CD4-positive, CD25-positive, alpha-beta regulatory T cell (primary cell): ENCODE measurements at places on chromosomes 12 and 14.

DNA sequence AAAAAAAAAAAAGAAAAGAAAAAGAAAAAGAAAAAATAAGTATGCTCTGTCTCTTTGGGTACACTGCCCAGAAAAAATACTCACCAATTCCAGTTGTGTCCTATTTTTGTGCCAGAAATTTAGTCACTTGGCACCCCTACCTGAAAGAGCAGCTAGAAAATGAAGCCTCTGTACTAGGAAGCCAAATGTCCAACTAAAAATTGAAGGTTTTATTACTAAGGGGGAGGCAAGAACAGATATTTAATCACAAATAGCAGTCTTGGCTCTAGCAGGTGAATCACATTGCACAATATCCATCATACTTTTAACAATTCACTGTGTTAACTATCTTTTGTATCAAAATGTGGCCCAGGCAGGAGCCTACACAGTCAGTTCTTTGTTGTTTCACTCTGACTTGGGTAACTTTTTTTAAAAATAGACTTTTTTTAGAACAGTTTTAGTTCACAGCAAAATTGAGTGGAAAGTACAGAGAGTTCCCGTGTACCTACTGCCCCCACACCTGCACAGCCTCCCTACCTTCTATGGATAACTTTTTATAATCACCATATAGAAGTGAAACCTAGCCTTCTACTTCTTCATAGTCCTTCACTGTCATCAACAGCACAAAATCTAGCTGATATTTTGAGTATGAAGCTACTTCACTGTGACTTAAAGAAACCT, 87.1 kb upstream of the ATF7IP start:
- no peak for DNase-seq

DNA sequence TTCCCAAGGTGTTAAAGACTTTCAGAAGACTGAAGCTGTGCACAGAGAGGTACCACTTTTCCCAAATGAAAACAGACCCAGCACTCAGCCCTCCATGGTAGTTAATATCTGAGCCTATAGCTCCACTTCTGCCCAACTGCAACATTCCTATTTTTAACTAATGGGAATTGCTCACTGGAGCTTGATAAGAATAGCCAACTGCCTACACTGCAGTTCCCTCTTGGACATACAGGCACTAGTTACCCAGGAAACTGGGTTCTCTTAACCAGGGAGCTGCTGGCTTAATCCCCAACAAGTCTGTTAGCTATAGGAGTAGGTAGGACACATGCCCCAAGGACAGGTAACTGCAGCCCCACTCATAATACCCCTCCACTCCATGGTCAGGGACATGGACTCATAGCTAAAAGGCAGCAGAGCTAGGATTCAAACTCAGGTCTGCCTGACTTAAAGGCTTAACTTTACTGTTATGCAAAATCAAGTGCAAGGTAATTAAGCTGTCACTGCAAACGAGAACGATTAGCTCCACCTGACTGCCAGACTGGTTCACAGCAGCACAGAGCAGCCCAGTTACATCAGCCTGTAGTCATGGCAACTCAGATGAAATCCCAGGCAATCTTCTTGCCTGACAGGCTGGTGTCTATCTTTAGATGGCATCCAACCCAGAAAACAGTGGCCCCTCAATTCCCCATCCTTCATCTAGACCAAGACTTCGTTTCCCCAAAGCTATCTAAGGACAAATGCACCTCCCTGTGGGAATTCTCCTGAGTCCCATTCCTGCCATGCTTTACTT, 77.1 kb upstream of the ACTN1 start:
- peak; percentile 13 for DNase-seq

- DNase-seq: peak; percentile 72
Measured at GRCh38 chr14:92651758-92652406, 96.5 kb downstream of the LGMN start.

DNA sequence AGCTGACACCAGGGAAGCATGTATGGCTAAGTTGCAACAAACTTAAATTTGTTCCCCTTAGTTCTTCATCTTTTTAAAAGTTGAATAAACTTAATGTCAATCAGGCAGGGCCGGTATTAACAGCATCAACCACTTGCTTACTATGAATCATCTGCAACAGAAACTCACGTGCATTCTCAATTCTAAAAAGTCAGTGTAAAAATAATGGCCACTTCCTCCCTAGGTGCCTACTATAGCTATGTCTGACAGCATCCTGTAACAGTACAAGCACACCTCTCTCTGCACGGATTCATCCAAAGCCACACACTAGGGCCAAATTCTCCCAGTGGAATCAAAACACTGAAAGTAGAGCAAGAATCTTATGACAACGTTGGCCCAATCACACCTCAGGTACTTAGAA, 48.6 kb downstream of the PPP1R36 start:
- DNase-seq: no peak

GRCh38 chr12:119669744-119670472, 2.0 kb downstream of the PRKAB1 start:
- no peak for DNase-seq

- peak; percentile 70 for DNase-seq
Measured at GRCh38 chr14:74401504-74402241, 24.3 kb downstream of the SYNDIG1L start.

DNA sequence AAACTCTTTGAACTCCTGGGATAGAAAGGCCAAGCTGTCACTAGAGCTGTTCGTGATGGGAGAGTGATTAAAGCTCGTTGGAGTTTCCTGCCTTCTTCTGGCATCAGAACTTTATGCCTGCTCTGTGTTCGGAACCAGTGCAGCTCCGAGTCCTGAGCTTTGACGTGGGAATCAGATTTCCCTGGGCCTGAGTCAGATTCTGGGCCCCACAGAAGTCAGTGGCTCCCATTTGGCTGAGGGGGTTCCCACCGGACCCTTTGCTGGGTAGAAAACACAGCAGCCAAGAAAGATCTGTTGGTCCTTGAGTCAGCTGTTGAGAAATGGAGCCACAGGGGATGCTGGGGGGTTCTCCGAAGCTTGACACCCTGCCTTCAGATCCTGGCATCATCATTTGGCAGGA, 238.0 kb downstream of the CHST11 start:
- no peak for DNase-seq

DNA sequence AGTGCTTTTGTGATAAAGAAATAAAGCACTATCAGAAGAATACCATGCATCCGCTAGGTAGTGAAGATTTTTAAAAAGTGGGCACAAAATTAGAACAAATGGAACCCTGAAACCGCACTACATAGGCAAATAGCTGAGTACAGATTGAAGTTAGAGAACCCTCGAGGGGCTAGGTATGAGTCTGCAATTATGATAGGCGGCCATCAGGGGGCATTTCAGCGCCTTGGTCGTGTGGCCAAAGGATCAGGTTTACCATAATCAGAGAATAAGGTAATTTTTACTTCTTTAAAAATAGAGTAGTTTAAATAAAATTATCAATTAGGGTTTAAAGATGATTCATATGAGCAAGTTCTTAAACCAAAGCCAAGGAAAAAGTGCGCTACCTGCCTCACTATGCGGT, 129.8 kb downstream of the TMX1 start:
- no peak for DNase-seq

DNA sequence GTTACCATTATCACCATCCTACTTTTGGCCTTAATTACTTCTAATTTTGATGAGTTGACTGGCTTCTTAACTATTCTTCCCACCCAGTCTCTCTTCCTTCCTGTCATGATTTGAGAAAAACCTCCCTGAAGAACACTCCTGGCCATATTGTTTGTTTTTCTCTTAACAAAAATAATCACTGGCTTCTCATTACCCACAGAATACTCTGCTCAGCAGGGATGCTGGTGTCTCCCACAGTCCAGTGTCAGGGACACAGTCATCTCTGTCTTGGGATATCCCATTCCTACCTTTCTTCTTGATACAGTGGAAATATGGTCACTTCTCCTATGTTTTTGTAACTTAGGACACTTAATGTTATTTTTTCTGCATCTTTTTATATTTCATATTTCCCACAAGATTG, 103.7 kb downstream of the SRGAP1 start:
- no peak for DNase-seq

DNA sequence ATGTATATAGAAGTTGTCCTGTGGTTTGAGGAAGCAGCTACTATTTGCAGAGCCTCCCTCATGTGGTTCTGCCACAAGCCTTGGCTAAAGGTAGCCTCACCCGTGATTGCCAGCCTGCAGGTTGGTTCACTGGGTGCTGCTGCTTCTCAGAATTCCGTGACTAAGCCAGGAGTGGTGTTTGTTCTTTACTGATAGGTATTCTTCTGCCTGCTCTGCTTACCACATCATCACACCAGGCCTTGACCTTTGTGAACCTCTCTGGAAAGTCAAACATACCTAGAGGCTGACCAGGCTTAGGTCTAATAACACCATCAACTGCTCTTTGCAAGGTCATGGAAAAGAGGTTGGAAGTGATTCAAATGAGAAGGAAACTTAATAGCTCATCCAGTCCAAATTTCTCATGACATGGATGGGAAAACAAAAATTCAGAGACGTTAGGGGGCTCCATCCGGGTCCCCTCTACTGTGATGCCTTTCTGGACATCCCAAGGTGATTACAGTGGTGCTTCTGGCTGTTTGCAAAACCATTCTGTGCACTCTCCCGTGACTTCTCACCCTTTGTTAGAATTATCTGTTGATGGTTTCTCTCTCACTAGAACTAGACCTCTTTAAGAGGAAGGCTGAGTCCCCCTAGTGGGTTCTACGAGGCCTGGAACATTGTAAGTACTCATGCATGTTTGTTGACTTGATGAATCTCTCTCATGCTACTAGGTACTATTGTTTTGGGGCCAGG, 8.5 kb upstream of the SOCS2 start:
- DNase-seq: no peak

DNA sequence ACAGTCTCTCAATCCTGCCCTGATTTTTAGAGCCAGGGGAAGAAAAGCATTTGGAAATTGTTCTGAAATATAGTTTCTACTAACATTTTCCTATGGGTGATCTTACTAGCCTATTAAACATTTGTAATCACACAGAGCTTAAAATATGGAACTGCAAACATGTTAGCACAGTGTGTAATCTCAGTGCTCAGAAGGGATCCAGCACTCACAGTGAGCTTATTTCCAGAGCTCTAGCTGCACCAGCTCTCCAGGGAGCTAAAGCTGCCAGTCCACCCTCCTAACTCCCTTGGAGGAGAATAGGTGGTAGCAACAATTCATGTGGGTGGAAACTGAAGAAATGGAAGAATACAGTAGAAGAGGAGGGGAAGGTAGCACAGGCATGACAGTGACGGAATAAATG, 64.9 kb upstream of the SYT1 start:
- no peak for DNase-seq

DNA sequence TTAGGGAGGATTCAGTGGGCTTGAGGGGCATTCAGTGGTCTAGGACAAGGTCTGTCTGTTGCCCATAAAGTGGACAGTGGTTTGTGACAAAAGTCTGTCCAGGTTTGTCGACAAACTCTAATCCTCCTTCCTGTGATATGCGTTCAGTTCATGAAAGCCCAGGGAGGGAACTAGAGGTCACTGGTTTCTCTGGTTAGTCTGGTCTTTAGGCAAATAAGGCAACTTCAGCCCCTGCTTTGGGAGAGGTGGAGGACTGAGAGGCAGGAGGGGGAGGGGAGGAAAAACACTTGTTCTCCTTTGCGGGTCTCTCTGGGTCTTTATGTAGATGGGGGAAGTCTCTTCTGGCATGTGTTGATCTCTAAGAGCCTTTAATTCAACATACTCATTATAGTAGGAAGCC, 235.1 kb upstream of the PWP1 start:
- no peak for DNase-seq

- no peak for DNase-seq
Measured at GRCh38 chr12:106123551-106124081, 15.1 kb downstream of the NUAK1 start.

DNA sequence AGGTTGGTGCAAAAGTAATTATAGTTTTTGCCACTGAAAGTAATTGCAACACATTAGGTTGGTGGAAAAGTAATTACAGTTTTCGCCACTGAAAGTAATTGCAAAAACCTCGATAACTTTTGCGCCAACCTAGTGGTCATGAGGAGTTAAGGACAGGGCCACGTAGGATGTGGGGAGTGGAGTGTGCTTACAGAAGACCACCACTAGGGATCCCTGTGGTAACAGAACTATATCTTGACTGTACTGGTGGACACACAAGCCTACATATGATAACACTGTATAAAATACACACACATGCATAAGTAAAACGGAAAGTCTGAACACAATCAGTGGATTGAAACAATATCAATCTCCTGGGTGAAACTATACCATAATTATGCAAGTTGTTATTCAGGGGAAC, 187.4 kb upstream of the ABCD2 start:
- DNase-seq: no peak

GRCh38 chr12:51891843-51892242, 3.9 kb downstream of the ANKRD33 start:
- DNase-seq: no peak

- DNase-seq: no peak
Measured at GRCh38 chr12:104516821-104517220, 60.1 kb downstream of the CHST11 start.

DNA sequence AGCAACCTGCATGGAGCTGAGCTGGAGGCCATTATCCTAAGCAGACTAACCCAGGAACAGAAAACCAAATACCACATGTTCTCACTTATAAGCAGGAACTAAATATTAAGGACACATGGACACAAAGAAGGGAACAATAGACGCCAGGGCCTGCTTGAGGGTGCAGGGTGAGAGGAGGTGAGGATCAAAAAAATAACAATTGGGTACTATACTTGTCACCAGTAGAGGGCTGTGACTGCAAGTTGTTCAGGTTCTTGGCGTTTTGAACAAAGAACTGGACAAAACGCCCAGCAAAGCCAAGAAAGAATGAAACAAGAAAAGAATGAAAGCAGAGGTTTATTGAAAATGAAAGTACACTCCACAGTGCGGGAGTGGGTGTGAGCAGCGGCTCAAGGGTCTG, 208.5 kb upstream of the NEDD1 start:
- DNase-seq: no peak

- DNase-seq: no peak
Measured at GRCh38 chr14:101234244-101234937, 326.9 kb upstream of the DIO3 start.

GRCh38 chr14:64775081-64775777, 71.0 kb downstream of the PLEKHG3 start:
- DNase-seq: no peak

GRCh38 chr12:124862768-124863415, 772 bp downstream of the SCARB1 start:
- peak; percentile 41 for DNase-seq

DNA sequence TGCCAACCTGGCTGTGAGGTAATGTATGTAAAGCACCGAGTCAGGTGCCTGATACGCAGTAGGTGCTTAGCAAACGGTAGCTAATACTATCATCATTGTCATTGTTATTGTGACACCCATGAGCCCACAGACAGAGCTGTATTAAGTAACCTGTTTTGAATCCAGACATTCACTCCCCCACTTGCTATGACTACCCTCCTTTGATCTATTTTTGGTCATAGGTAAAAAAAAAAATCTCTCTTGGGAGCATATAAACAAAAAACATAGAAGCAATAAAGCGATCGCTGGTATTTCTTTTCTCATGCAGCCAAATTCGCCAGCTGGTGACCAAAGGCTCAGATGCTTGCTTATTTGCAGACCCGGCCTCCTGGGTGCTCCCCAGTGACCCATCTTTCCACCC, 330.2 kb downstream of the DPF3 start:
- no peak for DNase-seq

DNA sequence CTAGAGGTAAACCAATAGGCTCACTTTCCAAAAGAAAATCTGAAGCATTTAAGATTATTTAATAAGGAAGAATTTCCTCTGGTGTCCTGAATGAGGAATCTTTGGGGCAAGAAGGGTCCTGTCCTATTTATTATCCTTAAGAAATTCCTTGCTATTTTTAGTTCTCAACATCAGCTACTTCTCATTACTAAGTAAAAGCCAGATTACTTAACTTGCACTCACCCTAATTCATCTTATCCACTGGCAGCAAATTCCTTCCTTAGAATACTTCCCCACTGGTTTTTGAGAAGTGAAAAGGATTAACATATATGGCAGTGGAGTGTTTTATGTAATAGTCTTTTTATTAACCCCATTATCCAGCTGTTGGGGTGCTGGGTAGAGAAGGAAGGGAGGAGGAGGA, 767.7 kb downstream of the DIO2 start:
- no peak for DNase-seq
